ENCODE measurements at places on chromosomes 5 and 9.

DNA sequence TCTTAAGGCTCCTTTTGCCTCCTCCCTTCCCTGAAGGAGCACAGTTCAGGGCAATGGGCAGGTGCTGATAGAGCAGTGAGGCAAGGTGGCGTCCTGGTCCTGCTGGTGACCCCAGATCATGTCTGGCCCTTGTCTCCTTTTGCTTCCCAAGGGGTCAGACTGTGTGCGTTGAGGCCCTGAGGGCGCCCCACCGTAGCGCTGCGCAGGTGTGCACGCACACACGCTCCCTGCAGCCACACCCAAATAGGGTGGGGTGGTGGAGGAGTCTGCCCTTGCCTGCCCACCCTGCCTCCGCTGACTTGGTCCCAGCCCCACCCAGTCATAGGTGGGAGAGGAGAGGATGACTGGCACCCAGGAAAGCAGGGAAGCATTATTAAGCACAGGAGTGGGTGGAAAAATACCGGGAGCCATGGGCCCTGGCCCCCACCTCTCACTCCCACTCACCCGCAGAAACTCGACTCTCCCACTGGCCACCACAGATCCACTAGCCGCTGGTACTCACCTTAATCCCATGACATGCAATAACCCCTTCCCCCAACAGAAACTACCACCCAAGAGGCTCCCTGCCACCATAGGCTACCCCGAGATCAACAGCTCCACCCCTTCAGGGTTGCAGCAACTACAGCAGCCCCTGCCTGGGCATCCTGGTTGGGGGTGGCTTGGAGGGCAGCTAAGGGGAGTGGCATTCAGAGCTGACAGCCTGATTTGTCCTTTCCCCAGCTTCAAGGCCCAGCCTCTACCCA lies 16.7 kb downstream of the PDLIM4 start:
- no peak for DNase-seq

GRCh38 chr9:20378851-20379250 lies 243.4 kb downstream of the MLLT3 start:
- no peak for DNase-seq

GRCh38 chr9:126636983-126637798 lies 23.5 kb downstream of the LMX1B start:
- DNase-seq: peak; percentile 35

DNA sequence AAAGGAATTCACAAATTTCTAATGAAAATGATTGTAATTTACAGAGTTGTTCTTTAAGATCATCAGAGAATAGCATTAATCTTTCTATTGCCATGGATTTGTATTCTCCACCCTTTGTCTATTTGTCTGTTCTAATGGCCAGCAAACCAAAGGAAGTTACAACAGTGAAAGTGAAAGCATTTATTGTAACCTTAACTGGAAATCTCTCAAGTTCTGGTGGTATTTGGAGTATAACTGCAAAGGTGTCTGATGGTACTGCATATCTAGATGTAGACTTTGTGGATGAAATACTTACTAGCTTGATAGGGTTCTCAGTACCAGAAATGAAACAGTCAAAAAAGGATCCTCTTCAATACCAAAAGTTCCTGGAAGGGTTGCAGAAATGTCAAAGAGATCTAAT lies 21.7 kb downstream of the RMI1 start:
- DNase-seq: no peak

GRCh38 chr5:44051591-44051990 lies 337.6 kb downstream of the FGF10 start:
- DNase-seq: no peak

- DNase-seq: no peak
These were observed 161.4 kb upstream of the DMRT1 start for GRCh38 chr9:680106-680505.

- DNase-seq: no peak
These were observed 61.7 kb downstream of the SPEF2 start for GRCh38 chr5:35679357-35679756.

- no peak for DNase-seq
These were observed 201.7 kb upstream of the ZNF618 start for GRCh38 chr9:113674436-113674835.

GRCh38 chr9:22455181-22455580 lies 8.6 kb downstream of the DMRTA1 start:
- DNase-seq: no peak

GRCh38 chr9:129185991-129186390 lies 7.9 kb upstream of the IER5L start:
- DNase-seq: no peak

GRCh38 chr5:25150819-25151218 lies 506.0 kb upstream of the CDH10 start:
- DNase-seq: no peak

GRCh38 chr9:27117489-27118135 lies 8.6 kb downstream of the TEK start:
- no peak for DNase-seq

DNA sequence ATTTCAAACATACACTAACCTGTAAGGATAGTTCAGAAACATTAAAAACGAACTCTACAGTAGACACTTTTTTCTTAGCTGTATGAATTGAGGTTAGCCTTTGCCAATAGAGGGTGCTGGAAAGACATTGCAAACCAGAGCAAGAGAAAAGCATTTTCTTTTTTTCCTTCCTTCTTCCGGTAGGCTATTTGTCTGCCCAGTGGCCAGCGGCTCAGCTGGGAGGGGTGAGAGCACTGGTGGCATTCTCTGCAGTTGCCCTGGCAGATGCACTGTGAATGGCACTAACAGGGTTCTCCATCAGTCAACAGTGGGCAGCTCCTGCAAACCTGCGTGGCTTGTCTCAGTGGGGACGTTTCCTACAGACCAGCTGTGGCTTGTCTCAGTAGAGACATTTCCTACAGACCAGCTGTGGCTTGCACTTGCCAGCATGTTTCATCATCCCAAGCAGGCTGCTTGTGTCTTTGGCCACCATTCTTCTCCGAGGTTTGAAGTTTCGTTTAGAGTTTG lies 984.5 kb upstream of the CDH18 start:
- no peak for DNase-seq

GRCh38 chr5:147822686-147823491 lies 8.6 kb downstream of the SPINK1 start:
- no peak for DNase-seq

GRCh38 chr5:157827423-157827822 lies 31.5 kb downstream of the CLINT1 start:
- DNase-seq: no peak

- DNase-seq: no peak
These were observed 463.9 kb downstream of the MTRR start for GRCh38 chr5:8332666-8333445.

- DNase-seq: no peak
These were observed 525.8 kb upstream of the FTMT start for GRCh38 chr5:121325930-121326329.

- DNase-seq: no peak
These were observed 21.1 kb downstream of the BASP1 start for GRCh38 chr5:17238521-17239041.

Data from stimulated activated CD8-positive, alpha-beta memory T cell treated with anti-CD3 and anti-CD28 coated beads, Interleukin-15, amount 100 ng/mL, for 4 hours (primary cell).